ENCODE measurements at places on chromosomes 7 and 10.

- no peak for DNase-seq
Observed at GRCh38 chr10:31866118-31866670, 62.4 kb downstream of the ARHGAP12 start.

GRCh38 chr7:108802650-108803049 is 233.0 kb downstream of the DNAJB9 start:
- DNase-seq, result no peak

DNA sequence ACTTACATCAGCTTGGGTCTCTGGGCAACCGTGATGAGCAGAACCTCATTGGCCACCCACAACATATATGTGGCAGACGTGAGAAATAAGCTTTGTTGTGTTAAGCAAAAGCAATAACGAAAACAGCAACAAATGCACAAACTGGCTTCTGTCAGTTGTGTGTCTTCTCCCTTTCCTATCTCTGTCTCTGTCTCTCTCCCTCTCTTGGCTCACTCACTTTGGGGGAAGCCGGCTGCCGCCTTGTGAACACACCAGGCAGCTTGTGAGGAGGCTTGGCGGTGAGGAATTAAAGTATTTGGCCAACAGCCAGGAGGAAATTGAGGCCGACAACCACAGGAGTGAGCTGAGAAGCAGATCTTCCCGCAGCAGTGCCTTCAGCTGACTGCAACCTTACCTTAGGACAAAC is 21.9 kb upstream of the CDCA7L start:
- no peak for DNase-seq

DNA sequence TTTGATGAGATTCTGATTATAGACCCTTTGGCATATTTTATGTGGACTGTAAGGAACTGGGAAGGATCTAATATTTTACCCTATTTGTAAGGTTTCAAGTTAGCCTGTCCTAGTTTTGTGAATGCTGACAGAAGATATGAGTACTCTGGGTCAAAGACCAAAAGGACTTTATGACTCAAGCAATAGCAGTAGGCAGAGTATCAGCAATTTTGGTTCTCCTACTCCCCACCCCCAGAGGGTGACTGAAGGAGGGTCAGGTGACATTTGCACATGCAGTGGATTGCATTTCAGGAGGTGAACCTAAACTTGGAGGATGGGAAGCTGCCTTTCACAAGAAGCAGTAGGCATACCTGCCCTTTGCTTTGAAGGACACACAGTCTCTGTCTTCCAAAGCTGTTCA is 84.0 kb upstream of the KLF6 start:
- no peak for DNase-seq

DNA sequence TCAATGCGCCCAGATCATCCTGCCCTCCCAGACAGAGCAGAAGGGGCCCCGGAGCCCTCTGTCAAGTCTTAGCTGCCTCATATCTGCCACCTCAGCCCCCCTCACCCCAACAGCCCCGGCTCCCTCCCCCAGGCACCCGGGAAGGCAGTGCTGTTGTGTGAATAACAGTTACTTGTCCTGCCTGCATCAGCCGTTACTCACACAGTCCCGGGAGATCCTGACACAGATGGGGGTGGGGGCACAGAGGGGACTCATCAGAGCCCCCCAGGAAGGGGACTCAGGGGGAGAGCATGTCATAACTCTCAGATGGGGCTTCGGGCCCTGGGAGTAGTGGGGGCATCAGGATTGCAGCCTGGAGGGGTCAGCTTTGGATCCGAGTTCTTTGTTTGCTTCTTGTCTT is 12.4 kb upstream of the SERPINE1 start:
- DNase-seq, result no peak

GRCh38 chr7:14092331-14092730 is 102.9 kb upstream of the ETV1 start:
- no peak for DNase-seq

- no peak for DNase-seq
Observed at GRCh38 chr7:137886746-137887145, 40.0 kb upstream of the DGKI start.

- DNase-seq, result no peak
Observed at GRCh38 chr7:68922850-68923249, 675.4 kb upstream of the AUTS2 start.
